Stimulated activated CD4-positive, alpha-beta T cell treated with anti-CD3 and anti-CD28 coated beads, Interleukin-12 subunit alpha, Interleukin-12 subunit beta, amount 100 ng/mL, for 24 hours (primary cell): ENCODE measurements at places on chromosomes 7 and 10.

DNA sequence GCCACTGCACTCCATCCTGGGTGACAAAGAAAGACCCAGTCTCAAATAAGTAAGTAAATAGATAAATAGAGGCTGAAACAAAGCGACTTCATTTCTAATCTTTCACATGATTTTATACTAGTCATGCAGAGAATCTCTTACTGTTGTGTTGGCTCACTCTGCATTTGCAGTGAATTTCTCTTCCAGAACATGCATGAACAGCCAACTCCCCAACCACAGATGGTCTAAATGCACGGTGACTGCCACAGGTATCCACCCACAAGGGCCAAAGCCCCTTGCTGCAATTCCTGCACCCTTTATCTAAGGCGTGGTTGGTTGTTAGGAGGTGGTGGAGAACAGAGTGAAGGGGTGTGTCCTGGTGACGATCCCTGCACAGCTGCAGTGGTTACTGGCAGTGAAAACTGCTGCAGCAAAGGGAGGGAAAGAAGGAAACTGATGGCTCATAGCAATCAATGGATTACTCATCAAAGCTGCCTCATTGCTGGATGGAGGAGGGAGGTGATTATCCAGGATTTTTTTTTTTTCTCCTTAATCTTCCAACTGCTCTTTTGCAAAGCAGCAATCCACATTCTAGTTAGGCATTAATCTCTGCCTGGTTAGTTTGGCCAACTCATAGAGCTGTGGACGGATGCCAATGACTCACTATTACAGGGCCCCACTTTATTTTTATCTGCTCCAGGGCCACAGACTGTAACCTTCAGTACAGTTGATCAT, 50.6 kb downstream of the PRTFDC1 start:
- no peak for DNase-seq

- DNase-seq: no peak
Measured at GRCh38 chr7:81789406-81790119, 19.7 kb upstream of the HGF start.

- no peak for DNase-seq
Measured at GRCh38 chr10:87935290-87936141, 72.1 kb downstream of the PTEN start.

DNA sequence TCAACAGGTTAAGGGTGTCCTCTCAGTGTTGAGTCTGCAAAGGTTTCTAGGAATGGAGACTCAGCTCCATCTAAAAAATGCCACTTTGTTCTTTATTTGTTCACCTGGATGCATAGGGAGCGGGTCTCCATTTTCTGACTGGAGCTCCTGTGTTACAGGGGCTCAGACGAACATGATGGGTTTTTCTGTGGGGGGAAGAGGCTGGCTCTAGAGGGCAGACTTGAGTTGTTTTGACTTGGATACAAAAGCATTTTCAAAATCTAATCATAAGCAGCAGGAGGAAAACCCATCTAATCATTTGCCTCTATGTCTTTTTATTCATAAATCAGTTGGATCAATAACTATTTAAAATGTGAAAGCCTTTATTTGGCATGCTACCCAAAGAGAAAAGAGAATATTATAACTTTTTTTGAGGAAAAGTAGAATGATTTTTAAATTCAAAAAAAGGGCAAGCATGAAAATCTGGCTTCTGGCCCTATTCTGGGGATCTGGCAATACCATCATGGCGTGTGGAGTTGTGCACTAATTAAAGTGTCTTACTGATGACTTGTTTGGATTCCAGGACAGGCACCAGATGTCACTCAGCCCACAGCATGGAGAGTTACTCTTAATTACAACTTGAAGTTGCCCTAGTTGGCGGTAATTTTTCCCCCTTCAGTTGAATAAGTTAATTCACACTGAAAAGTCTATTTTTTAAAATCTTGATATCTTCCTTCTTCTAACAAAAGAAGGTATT, 594.9 kb downstream of the REEP3 start:
- no peak for DNase-seq

DNA sequence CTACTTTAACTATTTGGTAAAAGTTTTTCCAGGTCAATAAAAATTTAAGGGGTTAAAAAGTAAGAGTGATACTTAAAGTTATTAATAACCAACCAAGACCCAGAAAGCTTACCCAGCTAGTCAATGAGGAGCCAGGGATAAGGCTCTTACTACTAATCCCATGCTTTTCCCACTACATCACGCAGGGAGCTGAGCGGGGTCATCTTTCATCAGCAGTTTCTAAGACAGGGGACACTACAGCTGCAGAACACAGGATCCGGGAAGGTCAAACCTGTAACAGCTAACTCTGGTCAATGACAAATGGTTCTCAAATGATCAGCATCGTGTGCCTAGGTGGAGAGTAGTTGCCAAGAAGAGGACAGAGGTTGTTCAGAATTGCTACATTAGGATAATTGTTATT, 65.1 kb downstream of the RSU1 start:
- no peak for DNase-seq

DNA sequence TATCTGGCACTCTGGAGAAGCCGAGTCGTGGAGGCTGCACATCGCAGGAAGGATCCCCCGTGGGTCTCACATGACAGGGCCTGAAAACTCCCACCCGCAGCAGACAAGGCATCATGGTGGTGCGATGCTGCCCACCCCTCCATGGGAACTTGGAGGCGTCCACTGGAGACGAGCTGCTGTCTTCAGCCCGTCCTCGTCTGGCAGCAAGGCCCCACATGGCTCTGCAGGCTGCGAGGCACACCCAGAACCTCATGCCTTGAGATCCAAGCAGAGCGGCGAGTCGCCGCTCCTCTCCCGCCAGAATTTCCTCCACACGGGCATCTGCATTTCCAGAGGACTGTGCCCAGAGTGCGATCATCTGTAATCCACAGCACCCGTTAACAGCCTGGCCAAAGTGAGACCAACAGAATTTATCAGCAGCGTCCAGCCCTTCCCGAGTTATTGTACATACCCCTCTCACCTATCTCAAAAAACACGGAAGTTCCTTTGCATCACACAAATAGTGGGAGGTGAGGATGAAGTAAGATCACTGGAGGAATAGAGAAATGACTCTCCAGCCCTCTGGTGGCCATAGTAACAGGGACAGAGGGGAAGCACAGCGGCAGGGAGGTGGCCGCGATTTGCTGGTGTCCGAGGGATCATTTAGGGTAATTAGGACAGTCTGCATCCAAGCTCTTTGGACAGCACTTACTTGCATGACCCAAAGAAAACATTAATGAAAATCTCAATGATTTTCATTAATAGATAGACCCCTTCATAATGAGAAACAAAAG, 292.4 kb downstream of the USP6NL start:
- DNase-seq: no peak

DNA sequence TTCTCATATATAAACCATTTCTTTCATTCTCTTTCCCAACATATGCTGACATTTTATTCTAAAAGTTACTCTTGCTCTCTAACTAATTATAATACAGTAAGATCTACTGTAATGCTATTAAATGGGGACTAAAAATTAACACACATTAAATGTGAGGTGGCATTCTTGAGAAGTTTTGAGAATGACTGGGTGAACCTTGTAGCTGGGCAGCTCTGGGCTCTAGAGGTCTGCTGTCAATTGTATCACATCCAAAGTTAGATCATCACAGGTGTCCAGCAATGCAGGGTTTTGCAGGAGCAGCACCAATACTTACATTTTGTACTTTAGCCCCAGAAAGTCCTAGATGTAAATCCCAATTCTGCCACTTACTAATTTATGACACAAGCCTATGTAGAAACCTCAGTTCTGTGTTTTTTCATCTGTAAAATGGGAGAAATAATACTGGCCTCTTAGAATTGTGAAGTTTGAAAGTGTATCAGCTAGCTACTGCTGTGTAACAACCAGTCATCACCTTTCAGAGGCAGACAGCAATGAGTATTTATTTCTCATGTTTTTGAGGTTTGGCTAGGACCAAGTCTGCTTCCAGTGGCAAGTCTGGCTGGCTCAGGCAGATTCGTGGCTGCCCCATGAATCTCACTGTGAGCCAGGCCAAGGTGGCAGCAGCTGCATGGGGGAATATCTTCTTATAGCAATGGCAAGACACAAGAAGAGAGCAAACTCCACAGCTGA, 79.6 kb upstream of the EMX2 start:
- no peak for DNase-seq

- DNase-seq: no peak
Measured at GRCh38 chr10:86226016-86226415, 140.6 kb downstream of the GRID1 start.

DNA sequence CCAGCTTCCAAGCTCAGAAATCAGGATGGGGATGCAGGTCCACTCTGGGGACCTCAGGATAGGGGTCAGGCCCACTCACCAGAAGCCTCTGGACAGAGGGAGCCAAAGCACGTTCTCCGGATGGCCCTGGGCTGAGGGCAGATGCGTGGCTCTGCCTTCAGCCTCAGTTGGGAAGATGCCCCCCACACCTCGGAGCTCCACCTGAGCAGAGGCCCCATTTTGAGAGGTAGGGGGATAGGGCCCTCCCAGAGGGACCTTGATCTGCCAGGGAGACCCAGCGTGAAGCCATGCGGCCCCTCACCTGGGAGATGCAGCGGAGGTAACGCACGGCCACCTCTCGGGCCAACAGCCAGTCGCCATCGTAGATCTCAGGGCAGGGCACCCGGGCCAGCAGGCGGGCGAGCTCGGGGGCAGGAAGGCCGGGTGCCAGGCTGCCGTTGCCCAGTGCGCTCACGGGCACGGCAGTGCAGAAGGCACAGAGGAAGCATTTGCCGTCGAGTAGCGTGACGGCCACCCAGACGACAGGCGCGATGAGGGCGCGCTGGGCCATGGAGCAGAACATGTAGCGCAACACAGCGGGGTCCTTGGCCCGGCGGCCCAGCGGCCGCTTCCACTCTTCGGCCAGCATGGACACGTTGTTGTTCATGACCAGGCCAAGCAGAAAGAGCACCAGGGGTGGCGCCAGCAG, 660 bp downstream of the CALHM1 start:
- DNase-seq: no peak

DNA sequence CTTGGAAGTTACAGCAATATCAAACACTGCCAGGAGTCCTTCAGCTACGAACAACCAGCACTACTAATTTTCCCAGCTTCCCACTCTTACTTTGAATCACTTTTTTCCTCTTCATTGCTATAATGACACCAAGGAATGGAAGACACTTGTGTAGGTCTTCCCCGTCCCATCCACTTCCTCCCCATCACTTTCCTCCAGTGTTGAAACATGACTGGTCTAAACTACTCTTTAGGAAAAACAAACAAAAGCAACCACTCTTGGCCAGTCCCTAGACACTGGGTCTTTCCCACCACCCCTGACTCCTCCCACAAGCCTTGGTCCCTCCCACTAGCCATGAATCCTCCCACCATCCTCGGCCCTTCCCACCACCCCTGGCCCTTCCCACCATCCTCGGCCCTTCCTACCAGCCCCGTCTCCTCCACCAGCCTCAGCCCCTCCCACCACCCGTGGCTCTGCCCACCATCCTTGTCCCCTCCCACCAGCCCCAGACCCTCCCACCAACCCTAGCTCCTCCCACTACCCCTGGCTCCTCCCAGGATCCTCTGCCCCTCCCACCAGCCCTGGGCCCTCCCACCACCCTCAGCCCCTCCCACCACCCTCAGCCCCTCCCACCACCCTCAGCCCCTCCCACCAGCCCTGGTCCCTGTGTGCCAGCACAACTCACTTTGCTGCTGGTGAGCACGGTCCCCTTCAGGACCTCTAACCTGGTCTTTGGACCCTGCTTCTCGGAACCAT, 68.5 kb downstream of the CXCL12 start:
- DNase-seq: no peak

DNA sequence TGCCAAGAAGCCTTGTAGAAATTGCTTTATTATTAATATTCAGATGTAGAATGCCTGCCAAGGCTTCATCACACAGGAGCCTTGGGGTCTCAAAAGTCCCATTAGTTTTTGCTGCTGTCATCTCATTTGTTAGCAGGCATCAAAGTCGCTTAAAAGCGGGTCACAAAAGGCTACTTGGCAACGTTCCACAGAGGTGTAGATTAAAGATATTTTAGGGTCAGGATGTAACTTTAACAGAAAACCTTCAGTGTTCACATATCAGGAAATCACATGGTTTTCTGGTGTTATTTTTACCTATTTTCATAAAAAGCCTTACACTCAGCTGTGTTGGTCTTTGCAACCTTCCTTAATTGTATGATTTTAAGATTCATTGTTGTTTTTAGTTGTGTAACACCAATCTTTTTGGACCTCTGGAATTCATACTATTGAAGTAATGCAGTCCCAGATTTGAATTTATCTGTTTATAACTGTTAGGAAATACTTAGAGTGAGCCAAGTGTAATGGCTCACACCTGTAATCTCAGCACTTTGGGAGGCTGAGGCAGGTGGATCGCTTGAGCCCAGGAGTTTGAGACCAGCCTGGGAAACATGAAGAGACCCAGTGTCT, 65.3 kb downstream of the TET1 start:
- no peak for DNase-seq

DNA sequence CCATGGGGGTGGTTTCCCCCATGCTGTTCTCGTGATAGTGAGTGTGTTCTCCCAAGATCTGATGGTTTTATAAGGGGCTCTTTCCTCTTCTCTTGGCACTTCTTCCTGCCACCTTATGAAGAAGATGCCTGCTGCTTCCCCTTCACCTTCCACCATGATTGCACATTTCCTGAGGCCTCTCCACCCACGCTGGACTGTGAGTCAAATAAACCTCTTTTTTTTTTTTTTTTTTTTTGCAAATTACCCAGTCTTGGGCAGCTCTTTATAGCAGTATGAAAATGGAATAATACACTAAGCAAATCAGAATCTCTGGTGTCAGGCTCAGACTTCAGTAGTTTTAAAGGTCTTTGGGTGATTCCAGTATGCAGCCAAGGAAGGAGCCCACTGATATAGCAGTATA, 28.2 kb downstream of the TAS2R41 start:
- DNase-seq: no peak

DNA sequence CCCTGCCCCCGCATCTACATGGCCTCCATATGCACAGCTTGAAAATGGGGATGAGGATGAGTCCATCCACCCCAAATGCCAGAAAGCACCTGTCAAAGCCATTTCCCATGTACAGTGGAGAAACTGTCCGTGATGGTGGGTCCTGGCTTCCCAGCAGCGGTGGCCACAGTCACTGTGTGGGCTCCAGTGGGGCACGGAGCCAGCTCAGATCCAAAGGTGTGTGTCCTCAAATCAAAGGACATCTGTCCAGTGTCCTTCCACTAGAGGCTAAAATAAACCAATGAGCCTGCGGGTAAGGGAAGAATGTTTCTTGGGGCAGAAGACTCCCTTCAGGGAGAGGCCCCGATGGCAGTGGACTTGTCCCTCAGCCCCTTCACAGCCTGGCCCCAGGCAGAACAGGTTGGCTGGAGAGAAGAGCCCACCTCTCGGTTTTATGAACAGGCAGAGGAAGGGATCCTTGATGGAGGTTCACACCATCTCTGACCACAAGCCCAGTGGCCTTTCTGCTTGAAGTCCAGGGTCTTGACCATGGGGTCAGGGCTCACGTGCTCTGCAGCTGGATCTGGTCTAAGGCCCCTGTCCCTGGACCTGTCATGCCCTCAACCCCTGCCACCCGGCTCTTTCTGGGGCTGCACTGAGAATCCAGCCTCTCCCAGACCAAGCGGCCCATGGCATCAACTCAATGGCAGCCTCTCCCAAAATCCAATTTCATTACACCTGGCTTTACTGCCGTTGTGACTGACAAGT, 106.9 kb downstream of the TCERG1L start:
- DNase-seq: no peak

GRCh38 chr10:36182606-36183005, 540.5 kb upstream of the FZD8 start:
- DNase-seq: no peak
